Stimulated activated CD8-positive, alpha-beta memory T cell treated with anti-CD3 and anti-CD28 coated beads, Interleukin-15, amount 100 ng/mL, for 24 hours (primary cell): ENCODE measurements at places on chromosomes 6 and 20.

GRCh38 chr6:49225471-49225870, 237.6 kb downstream of the MMUT start:
- DNase-seq, result no peak

GRCh38 chr6:72560721-72561593, 60.9 kb upstream of the KCNQ5 start:
- DNase-seq, result no peak

DNA sequence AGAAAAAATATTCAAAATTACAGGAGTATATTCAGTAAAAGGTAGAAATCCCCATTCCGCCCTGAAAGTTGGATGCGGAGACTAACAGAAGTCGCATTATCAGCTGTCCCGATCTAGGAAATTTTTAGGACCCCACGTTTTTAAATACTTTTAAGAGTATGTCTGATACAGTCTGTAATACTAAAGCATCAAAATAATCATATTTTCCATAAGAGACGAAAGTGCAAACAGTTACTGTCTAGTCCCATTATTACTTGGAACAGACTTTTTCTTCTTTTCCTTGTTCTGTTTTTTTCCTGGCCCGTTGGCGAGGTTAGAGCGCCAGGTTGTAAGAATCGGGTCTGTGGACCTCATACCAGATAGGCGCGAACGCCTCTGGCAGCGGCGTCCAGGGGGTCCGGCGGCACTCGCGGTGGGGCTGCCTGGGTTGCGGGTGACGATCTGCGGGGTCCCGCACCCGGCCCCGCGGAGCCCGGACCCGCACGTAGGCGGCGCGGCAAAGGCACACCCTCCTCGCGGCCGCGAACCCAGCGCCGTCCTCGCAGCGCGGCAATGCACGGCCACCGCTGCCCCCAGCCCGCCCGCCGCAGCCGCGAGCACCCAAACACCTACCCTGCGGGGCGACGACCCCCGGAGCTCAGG, 460 bp downstream of the PLAGL1 start:
- DNase-seq, result no peak

DNA sequence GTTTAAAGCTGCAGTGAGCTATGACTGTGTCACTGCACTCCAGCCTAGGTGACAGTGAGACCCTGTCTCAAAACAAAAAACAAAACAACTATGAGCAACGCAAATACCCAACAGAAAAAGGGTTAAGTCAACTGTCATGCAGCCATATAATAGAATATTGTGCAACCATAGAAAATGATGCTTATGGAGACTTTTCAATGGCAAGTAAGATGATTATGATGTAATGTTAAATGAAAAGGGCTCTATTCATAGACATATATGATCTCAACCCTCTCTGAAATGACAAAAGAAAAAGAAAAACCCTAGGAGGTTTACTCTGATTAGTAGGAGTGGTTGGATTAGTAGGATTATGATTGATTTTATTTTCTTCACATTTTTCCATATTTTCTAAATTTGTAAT, 41.3 kb upstream of the TBC1D7 start:
- DNase-seq, result no peak

DNA sequence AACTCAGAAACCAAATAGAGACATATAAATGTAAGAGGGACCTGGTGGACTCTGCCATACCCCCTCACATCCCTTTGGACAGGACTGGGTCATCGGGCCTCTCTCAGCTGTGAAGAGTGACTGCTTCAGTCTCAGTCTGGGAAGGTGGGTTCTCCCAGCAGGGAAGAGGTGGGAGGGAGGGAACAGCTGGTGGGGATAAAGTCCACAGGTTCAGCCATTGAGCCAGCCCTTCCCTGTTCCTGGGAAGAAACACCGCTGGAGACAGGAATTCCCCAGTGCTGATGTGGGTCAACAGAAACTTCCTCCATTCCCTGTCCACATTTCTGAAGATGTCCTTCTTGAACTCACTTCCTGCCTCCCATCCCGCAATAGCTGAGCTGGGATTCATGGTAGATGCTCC, 209.2 kb upstream of the PMEPA1 start:
- no peak for DNase-seq

- DNase-seq, result no peak
Observed at GRCh38 chr6:125201961-125202729, 48.6 kb downstream of the TPD52L1 start.

DNA sequence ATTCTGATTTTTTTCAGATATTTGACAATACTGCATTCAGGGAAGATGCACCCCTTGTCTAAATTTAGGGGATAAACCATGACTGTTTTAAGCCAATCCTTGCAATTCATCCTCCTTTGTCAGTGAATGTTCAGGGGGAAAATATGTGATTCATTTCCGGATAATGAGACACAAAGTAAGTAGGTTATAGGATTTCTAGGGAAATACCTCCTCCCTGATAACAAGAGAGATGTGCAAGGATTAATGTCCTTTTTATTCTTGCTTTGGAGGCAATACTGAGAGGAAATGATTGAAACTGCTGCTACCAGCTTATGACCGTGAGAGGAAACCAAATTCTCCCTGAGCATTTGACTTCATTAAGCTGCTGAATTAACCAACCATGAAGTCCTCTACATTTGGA, 161.3 kb upstream of the EYA4 start:
- DNase-seq, result no peak

DNA sequence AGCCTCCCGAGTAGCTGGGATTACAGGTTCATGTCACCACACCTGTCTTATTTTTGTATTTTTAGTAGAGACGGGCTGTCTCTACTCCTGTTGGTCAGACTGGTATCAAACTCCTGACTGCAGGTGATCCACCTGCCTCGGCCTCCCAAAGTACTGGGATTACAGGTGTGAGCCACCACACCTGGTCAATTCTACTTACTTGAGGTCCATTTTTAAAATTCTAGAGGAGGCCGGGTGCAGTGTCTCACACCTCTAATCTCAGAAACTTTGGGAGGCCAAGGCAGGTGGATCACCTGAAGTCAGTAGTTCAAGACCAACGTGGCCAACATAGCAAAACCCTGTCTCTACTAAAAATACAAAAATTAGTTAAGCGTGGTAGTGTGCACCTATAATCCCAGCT, 7.8 kb downstream of the RIPOR3 start:
- DNase-seq, result no peak

GRCh38 chr6:44918671-44919296, 409.3 kb upstream of the RUNX2 start:
- DNase-seq, result no peak

- DNase-seq, result no peak
Observed at GRCh38 chr6:24916496-24916895, 19.3 kb downstream of the RIPOR2 start.

GRCh38 chr6:37051138-37052026, 45.9 kb downstream of the FGD2 start:
- DNase-seq, result peak; percentile 67

- no peak for DNase-seq
Observed at GRCh38 chr6:168286116-168286515, 33.5 kb downstream of the DACT2 start.
